Stimulated activated CD8-positive, alpha-beta memory T cell treated with anti-CD3 and anti-CD28 coated beads, Interleukin-7, amount 100 ng/mL, for 4 hours (primary cell): ENCODE measurements at places on chromosomes 6 and 20.

DNA sequence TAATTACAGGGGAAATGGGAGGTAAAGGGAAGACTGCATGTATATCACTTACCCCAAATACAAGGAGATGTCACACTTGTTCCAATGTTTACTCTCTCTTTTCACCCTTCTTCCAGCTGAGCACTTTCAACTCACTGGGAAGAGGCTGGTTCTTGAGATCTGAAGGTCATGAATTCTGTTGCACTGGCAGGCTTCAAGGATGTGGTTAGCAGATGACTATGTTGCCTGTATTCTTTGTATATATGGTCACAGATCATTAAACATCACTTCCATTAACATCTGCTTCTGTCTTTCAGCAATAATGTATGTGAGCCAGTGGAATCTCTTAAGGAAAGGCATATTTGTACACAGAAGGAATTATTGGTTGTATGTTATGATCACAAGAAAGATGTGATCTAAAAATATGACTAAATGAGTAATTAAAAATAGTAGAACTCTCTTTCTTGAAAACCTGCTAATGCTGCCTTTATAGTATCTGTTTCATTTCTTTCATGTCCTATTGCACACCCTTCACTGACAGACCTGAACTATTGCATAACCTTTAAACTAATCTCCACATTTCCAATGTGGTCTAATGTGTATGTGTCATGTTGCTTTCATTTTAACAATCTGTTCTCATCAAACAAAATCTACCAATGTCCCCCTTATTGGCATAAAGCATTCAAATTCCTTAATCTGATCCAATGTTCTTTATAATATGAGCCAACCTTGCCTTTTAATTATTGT lies 131.4 kb upstream of the EPHA7 start:
- DNase-seq, result no peak

DNA sequence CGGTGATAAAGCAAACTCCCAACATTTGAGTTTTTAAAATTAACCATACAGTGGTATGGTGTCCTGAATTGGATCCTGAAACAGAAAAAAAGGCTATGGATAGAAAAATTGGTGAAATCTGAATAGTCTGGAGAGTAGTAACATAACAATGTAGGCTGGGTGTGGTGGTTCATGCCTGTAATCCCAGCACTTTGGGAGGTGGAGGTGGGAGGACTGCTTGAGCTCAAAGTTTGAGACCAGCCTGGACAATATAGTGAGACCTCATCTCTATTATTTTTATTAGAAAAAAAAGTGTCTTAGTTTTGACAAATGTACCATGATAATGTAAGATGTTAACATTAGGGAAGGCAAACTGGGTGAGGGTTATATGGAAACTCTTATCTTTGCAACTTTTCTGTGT lies 11.0 kb downstream of the EEF1A1 start:
- no peak for DNase-seq

DNA sequence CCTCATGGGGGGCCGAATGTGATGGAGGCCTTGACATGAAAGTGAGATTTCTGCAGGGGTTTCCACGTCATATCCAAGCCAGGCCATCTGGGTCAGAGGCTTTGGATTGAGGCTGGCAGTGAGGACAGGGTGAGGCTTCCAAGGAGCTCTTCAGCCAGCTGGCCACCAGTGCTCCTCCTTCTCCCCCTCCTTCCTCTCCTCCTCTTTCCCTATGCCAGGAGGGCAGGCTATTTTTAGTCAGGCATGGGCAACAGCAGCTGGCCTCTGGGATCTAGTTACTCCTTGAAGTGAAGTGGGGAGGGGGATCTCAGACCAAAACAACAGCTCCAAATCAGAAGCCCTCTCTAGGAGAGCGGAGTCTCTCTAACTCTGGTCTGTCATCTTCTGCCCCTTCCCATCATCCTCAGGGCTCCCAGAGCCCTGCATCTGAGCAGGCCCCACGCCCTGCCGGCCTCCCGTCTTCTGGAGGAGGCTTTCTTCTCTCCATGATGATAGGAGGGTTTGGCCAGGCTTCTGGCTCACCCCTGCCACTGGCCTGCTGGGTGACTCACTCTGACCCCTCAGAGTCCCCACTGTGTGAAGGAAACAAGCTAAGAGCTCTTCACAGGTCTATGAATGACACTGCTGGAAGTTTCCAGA lies 612 bp downstream of the TNNC2 start:
- no peak for DNase-seq

GRCh38 chr6:157534977-157535339 lies 154.0 kb downstream of the ZDHHC14 start:
- DNase-seq, result no peak

DNA sequence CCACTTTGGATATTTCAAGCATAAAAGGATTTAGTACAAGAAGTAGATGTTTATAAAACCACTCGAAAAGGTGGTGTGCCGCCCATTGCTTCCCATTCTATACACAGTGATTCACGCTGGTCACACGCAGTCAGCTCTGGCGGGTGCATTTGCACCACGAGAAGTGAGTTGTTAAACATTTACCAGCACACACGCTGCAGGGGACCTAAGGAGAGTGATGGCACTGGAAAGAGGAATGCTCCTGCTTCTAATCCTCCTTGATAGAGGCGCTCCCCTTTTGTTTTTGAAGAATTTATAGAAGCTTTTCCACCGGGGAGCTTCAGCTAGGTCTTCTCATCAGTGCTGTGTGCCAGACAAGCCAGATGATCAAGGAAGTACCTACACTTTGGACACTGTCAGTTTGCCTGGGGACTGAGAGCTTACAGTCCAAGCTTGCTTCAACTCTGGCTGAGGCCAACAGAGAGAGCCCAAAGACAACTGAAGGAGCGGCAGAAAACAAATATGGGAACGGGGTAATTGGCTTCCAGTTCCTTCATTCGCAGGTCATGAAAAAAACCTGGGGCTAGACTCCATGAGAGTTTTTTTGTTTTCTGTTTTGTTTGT lies 31.2 kb downstream of the MUC22 start:
- DNase-seq, result no peak

DNA sequence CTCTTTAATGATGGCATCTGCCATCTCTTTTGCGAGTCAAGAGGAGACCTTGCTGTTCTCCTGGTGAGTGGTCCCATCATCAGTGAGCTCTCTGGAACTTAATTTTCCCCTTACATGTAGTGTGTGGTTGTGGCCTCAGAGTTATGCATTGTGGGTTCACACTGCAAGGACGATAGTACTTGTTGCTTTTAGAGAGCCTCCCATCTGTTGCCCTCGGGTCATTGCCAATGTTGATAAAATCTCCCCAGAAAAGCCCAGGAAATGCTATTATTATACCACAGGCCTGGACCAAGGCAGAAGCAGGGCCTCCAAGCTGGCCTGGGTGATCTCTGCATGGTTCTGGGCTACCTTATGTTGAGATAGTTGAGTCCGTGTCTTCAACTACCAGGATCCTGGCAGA lies 241.6 kb downstream of the BMP7 start:
- no peak for DNase-seq

GRCh38 chr6:154932515-154933027 lies 62.5 kb upstream of the TIAM2 start:
- DNase-seq, result no peak

DNA sequence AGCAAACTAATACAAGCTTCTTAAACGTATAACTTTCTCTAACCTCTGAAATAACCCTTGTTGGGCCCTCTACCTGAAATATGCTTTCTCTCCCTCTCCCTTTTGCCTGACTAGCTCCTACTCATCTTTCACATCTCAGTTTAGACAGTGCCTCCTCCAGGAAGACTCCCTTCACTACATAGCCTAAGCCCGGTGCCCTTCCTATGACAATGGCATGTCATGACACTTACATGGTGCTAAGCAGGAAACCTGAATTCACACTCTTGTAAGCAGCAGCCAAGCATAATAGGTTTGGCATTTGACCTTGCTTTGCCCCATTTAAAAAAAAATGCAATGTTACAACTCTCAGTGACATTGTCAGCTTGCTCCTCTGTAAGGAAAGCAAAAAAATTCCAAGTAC lies 33.1 kb upstream of the FBXL4 start:
- no peak for DNase-seq

DNA sequence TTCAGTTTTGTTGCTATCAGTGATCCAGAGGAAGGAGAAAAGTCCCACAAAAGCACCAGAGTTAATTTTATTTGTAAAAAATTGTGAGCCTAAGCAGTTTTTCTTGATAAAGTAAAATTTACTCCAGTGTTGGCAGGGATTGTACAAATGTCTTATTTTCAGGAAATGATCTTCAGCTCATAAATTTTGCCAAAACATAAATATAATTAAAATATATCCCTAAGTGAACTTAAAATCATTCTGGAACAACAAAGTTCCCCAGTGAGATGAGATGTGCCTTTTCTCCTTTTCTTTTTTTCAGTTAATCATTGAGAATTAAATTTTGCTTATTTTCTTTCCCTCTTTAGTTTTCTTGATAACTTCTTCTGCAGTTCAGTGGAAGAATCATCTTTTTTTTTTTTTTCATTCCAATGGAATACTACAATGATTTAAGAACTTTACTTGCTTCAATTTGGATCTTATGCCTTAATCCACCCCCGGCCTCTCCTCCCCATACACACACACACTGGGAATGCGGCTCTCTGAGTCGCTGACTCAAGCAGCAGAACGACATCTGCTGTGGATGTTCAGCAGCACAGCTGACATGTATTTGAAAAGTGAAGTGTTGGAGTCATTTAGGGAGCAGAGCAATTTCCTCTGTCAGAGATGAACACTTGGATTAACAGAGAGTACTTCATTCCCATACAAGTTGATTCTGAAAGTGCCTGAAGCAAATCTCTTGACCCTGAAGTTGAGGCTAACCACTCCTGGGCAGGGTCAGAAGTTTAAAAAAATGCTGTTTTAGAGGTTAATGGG lies 27.7 kb upstream of the LAMA4 start:
- DNase-seq, result no peak

DNA sequence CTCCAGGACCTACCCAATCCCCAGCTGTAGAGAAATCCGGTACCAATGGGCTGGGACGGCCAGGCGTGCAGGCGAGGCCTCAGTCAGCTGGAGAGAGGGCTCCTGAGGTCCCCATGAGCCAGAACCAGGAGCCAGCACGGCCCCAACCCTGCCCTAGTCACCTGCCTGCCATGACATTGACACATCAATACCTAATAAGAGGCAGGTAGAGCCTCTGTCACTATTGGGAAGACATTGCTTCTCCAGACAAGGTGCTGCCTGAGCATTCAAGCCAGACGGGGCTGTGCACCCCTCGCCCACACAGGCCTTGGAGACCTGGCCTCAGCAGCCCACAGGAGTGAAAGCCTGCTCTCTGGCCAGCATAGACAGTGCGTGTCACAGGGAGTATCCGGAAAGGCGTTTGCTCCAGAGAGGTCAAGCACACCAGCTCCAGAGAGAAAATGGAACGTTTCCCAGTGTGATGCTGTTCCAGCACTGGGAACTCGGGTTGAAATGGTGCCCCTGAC lies 3.5 kb downstream of the DLL1 start:
- no peak for DNase-seq
